ENCODE measurements at places on chromosomes 2 and 18. TPM values are rescaled to one million over a fixed set of nuclear protein-coding genes. Genes with fewer than 3 reads are reported as not detected.

DNA sequence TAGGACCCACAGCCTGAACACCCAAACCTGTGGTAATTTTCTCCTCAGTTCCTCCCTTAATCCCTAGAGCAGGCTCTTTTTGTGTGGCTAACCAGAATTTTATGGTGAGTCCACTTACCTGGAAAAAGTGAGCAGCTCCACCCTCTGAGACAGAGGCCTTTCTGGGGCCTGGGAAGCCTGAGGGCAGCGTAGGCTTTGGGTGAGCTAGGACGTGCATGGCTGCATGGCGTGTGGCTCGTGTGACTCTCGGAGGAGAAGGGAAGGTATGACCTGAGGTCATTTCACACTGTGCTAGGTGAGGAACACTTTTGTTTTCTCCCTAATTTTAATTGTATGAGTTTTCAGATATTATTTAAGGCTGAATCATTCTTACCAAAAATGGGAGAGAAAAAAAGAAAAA, 73.5 kb upstream of the DYNAP start:
- H3K27ac ChIP-seq, result no peak overlapping the region
- DNase-seq, result no peak
- H3K36me3 ChIP-seq, result no peaks in the 10 kb centered on the region
- no peaks in the 10 kb centered on the region for H3K4me1 ChIP-seq
- no peak overlapping the region for H3K4me3 ChIP-seq

DNA sequence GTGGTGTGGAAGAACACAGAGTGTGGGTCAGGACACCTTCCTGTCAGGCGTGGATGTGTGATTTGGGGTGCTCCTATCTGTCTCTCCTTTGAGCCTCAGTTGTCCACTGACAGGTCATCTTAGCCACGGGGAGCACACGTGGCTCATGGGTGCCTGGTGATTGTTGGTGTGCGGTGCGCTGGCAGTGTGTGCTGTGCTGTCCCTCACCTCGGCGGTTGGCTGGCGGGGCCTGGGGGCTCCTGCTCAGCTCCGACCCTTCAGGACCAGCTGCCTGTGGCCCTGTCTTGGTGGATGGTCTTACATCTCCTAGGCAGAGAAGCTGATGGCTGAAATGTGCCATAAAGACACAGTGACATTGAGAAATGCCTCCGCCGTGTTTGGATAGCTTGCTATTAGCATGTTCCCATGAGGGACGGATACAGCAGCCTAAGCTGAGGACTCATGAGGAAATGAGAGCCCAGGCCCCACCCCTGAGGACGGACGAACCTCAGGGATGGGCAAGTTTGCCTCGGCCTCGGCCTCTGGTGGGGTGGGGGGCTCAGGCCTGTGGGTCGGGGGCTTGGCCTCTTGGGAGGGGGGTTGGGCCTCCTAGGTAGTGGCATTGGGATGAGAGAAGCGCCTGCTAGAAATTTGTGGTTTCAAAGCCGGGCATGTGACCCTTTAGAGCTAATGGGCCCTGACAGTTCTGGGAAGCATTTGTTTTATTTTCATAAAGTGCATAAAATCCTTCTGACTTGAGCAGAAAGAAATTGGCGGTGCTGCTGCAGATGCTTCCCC, 20.3 kb upstream of the ASB1 start:
- no peak overlapping the region for H3K27ac ChIP-seq
- no peak for DNase-seq
- peaks cover 2% of the 10 kb centered on the region for H3K36me3 ChIP-seq
- no peaks in the 10 kb centered on the region for H3K27me3 ChIP-seq
- H3K4me1 ChIP-seq, result no peaks in the 10 kb centered on the region
- no peak overlapping the region for H3K4me3 ChIP-seq

DNA sequence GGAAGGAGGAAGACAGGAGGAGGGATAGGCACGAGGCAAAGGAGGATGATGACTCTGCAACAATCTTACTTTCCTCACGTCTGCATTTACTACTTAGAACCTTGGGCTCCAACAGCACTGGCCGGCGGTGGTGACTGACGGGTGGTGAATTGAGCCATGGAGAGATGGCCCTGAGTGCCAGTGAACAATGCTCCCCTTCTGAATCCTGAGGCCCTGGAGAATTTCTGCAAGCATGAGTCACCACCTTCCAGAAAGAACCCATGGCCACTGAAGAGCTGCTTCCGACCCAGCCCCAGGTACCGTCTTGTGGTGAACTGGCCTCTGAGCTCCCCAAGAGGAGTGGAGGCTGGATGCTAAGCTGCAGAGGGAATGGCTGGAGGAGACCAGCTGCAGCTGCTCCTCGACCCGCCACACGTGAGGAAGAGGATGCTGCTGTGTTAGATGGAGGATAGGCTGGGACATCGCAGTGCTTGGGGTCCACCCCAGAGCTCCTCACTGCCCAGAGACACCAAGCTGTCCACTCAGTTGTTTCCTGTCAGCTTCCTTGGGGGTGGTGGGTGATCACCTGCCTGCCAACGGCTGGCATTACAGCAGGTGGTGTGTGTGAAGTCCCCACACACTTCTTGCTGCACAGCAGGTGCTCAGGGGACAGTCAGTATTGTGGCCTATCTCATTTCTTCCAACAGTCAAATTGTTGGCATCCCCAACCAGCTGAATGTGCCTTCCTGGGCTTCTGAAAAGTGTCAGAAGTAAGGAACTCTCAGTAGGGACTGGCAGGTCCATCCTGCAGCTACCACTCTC, 186.5 kb upstream of the ID2 start:
- no peaks in the 10 kb centered on the region for H3K27me3 ChIP-seq
- H3K4me3 ChIP-seq, result no peak overlapping the region
- H3K4me1 ChIP-seq, result no peaks in the 10 kb centered on the region
- H3K27ac ChIP-seq, result no peak overlapping the region

Gene MBOAT2
- total RNA-seq, result 20.2 TPM

Gene FAM110C
- total RNA-seq, result 3.6 TPM

Gene CYP26B1
- total RNA-seq, result 0.22 TPM

Gene LYG1
- 0.31 TPM for total RNA-seq

Data from H9 (cell line).